Femur (tissue), 1 donor: ENCODE measurements at places on chromosomes 4 and X.

GRCh38 chr4:67765401-67765800, 11.2 kb upstream of the GNRHR start:
- DNase-seq: no peak

DNA sequence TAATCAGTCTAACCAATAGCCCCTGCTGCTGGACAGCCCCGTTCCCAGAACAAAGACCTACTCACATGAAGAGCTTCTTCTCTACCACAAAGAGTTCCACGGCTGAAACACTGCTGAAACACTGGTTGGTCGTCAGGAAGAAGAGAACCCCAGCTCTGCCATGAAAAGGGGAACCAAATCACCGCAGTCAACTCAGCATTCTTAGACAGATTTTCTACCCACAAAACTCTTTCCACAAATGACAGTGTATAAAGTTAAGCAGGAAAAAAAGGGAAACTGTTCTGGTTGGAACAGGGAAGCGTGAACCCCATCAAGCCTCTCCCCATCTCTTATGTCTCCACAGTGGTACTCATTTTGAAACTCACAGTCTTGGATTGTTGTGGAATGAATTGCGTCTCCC, 57.3 kb downstream of the ABCG2 start:
- no peak for DNase-seq

DNA sequence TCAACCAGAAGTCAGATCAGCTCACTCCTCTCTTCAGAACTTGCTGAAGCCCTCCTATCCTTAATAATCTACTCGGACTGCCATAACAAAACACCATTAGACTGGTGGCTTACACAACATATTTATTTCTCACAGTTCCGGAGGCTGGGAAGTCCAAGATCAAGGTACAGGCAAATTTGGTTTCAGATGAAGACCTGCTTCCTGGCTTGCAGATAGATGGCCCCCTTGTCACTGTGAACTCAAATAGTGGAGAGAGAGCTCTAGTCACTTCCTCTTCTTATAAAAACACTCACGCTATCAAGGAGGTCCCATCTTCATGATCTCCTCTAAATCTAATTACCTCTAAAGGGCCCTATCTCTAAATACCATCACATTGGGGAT, 125.1 kb downstream of the CAMK2D start:
- no peak for DNase-seq

DNA sequence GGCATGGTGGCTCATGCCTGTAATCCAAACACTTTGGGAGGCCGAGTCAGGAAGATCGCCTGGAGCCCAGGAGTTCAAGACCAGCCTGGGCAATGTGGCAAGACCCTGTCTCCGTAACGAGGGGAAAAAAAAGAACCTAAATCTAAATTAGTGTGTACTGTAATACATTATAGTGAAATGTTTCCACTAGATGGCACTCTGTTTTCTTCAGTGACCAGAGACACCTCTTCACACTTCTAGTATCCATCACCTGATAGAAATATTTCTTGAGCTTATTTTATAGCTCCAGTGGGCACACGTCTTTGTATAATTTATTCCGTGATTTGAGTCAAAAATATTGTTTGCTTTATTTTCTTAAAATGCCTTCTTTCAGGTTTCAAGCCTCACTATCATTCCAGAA, 600.9 kb upstream of the DIPK2B start:
- DNase-seq: no peak

DNA sequence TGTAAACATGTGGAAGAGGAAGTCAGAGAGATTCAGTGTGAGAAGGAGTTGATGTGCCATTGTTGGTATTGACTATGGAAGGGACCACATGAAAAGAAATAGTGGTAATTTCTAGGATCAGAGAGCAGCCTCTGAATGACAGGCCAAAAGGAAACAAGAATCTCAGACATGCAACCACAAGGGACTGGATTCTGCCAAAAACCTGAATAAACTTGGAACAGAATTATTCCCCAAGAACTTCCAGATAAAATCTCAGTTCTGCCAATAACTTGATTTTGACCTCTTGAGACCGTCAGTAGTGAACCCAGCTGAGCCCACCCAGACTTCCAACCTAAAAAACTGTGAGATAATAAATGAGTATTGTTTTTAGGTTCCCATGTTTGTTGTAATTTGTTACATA, 653.6 kb upstream of the NR3C2 start:
- no peak for DNase-seq

GRCh38 chr4:4320951-4321714, 31.1 kb downstream of the ZBTB49 start:
- no peak for DNase-seq

DNA sequence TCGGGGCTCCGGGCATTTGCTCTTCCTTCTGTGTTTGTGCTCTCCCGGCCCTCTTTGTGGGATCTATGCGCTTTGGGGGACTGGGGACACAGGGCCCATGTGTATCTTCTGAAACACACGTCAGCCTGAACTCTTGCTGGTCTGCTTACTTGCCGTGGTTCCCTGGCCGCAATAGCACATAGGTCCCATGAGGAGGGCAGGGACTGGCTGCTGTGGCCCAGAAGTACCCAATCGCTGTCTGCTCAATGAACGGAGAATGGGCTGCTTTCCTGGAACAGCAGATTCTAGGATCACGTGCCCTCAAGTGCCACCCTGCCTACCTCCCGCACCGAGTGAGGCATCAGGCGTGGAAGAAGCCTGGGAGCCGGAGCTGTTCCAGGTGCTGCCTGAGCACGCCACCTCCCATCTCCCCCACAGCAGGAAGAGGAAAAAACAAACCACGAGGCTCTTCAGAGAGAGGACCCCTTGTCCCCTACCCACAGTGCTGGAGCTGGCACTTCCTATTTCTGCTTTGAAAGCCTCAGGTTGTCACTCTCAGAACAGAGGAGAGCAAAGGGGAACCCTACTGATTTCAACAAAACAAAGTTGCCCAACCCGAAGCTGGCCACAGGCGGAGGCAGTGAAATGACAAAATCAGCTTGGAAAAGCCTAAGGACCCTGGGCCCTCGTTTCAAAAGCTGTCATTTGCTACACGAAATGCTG, 3.8 kb downstream of the G6PD start:
- no peak for DNase-seq
